ENCODE measurements at places on chromosomes 7 and 10.

GRCh38 chr10:76651154-76651553 lies 986.5 kb downstream of the KCNMA1 start:
- DNase-seq: no peak

DNA sequence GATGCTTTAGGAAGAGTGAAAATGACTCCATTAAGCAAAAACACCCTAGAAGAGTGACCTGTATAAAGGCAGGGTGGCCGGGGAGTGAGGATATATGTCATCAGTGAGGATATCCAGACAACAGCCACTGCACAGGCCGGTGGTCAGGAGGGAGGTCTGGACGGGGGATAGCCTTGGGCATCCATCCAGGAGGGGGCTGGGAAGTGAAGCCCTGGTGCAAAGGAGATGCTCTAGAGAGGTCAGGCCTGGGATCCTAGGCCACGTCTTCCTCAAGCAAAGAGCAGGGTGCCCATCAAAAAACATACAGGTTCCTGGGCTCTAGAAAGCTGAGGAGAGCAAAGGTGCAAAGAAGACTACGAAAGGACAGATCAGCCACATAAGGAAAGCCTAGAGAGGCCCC lies 25.6 kb downstream of the FAM171A1 start:
- DNase-seq: peak; percentile 63

GRCh38 chr7:139749545-139749944 lies 28.3 kb downstream of the HIPK2 start:
- DNase-seq: peak; percentile 86

GRCh38 chr7:27462575-27463270 lies 200.0 kb downstream of the HIBADH start:
- DNase-seq: no peak

GRCh38 chr10:63819753-63820329 lies 298.6 kb downstream of the REEP3 start:
- peak; percentile 5 for DNase-seq

GRCh38 chr10:6148251-6148701 lies 54.5 kb upstream of the PFKFB3 start:
- DNase-seq: no peak

All from NCI-H146 (cell line).